ENCODE measurements at places on chromosomes 4 and X. TPM values are rescaled to one million over a fixed set of nuclear protein-coding genes. Genes with fewer than 3 reads are reported as not detected.

- no peaks in the 10 kb centered on the region for H3K27me3 ChIP-seq
- H3K4me1 ChIP-seq, result no peaks in the 10 kb centered on the region
- DNase-seq, result no peak
- H3K27ac ChIP-seq, result no peak overlapping the region
- no peak overlapping the region for H3K4me3 ChIP-seq
- H3K36me3 ChIP-seq, result no peaks in the 10 kb centered on the region
These were observed 43.7 kb downstream of the FHDC1 start for GRCh38 chr4:152979731-152980330.

DNA sequence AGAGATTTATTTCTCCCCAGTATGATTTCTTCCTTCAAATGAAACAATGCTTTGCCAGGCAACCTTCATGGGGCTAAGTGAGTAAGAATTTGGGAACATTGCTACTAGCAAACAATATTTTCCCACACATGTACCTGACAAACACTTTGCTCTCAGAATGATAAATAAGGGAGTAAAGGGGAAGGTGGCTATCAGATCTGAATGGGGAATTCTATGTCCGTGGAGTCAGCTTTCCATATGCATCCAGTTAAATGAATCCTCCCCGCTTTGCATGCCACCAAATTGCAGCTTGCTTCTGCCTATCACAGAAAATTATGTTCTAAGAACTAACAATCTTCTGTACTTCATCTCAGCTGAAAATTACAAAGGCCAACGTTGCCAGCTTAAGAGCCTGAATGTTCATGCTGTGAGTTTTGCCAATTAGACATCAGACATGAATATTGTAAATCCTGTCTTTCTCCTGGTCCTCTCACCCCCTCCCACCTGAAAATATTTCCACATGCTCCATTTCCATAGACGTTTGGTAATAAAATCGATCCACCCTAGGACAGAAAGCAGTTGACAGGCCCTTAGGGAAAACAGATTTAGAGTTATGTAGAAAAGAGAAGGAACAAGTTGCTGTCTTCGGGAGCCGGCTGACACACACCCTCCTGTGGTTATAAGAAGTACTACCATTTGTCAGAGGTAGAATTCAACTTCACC, 6.3 kb downstream of the MEPE start:
- H3K4me3 ChIP-seq, result no peak overlapping the region
- H3K27me3 ChIP-seq, result no peaks in the 10 kb centered on the region
- no peak overlapping the region for H3K27ac ChIP-seq
- peak; percentile 34 for DNase-seq
- H3K4me1 ChIP-seq, result no peaks in the 10 kb centered on the region

DNA sequence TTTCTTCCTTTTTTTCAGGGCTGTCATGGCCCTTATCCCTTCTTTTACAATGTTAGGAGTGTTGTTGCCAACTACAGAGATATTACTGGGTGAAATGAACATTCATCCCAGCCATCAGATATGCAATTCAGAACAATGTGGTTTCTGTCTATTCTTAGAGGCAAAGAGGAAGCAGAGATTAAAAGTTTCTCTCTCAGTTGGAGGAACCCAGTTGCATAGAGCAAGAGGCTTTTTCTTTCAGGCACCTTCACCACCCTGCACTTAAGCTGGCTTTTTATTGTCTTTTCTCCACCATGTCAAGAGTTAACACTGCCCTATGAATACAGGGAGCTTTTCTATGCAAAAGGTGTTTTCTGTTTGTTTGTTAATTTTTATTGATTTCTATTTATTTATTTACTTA, 1559.6 kb upstream of the IGFBP7 start:
- no peaks in the 10 kb centered on the region for H3K36me3 ChIP-seq
- no peak for DNase-seq
- H3K27me3 ChIP-seq, result no peaks in the 10 kb centered on the region

The NLGN4X gene
- 0.51 TPM for total RNA-seq

The MAGEA4 gene
- not detected for total RNA-seq

GRCh38 chrX:21955403-21956189, 15.1 kb downstream of the SMS start:
- no peaks in the 10 kb centered on the region for H3K27me3 ChIP-seq
- H3K36me3 ChIP-seq, result no peaks in the 10 kb centered on the region
- no peak for DNase-seq
- H3K4me3 ChIP-seq, result no peak overlapping the region

DNA sequence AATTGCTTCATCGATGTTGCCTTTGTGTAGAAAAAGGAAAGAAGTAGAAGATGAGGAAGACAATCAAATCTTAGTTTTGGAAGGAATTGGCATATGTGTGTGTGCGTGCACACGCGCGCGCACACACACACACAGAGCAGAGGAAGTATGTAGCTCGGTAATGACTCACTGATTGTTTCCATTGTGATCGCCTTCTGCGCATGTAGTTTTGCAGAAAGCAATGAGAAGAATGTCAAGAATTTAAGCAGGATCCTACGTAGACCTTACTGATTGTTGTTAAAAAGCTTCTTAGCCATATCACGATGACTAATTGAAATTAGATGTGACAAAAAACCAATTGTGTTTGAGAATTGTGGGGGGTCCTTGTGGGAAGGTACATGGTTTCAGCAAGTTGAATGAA, 12.8 kb upstream of the LIMCH1 start:
- no peak overlapping the region for H3K4me3 ChIP-seq
- no peaks in the 10 kb centered on the region for H3K36me3 ChIP-seq
- H3K27ac ChIP-seq, result no peak overlapping the region
- no peaks in the 10 kb centered on the region for H3K27me3 ChIP-seq
- DNase-seq, result no peak

The CTAG2 gene
- not detected for total RNA-seq

- no peaks in the 10 kb centered on the region for H3K27me3 ChIP-seq
- H3K36me3 ChIP-seq, result no peaks in the 10 kb centered on the region
- DNase-seq, result no peak
- H3K4me3 ChIP-seq, result no peak overlapping the region
- H3K4me1 ChIP-seq, result no peaks in the 10 kb centered on the region
- no peak overlapping the region for H3K27ac ChIP-seq
These were observed 260.5 kb downstream of the IQCM start for GRCh38 chr4:149555146-149555545.

The IL2RG gene
- total RNA-seq, result 2.0 TPM

The AFAP1 gene
- total RNA-seq, result 1.9 TPM

DNA sequence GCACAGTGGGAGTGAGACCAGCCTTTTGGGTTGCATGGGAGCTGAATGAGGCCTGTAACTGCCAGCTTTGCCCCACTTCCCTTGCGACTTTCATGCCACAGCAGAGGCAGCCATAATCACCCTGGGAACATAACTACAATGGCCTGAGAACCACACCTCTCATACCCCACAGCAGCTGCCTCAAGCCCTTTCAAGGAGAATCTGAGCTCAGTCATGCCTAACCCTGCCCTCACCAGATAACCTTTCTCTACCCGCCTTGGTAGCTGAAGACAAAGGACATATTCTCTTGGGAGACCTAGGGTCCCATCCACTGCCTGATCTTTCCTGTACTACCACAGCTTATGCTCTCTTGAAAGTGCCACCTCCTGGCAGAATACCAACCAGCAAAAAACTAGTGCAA, 599.9 kb upstream of the IGFBP7 start:
- H3K4me1 ChIP-seq, result no peaks in the 10 kb centered on the region
- no peak overlapping the region for H3K27ac ChIP-seq
- no peak for DNase-seq

GRCh38 chr4:110589297-110589696, 33.6 kb downstream of the PITX2 start:
- no peaks in the 10 kb centered on the region for H3K4me1 ChIP-seq
- H3K27ac ChIP-seq, result no peak overlapping the region
- no peaks in the 10 kb centered on the region for H3K36me3 ChIP-seq
- DNase-seq, result no peak

DNA sequence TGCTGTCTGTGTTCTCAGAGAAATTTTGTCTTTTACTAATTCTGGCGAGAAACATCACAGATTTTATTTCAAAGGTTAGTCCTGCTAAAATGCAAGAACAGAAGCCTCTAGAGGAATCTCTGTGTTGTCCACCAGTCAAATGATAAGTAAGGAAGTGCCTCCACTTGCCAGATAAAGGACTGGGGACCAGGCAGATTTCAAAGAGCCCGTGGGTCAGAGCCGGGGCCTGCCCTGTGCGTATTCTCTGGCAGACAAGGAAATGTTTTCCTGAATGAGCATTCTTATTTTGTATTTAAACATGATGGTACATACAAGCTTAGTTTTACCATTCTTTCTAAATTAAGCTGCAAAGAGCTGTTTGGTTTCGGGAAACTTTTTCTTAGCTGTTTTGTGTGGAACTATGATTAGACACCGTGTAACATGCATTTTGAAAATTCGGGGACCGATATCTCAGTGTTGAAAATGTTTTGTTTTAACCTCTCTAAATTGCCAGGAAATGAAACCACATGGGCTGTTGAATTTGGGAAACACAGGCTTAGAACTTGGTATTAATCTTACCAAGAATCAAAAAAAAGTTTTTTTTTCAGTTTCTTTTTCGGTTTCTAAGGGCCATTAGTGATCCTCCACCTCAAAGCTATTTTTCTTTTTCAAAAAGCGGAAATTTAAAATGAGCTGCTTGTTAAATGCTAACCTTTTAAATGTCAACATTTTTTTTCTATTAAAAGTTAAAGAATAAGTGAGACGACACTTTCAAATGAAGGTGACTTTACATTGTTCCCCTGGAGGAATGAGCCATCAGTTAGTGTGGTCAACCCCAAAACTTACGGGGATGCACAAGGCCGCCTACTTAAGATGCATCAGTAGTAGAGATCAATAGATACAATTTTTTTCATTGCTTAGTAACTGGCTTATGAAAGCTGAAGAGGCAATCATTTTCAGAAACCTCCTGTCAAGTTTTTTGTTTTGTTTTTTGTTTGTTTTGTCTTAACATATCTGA, 89.6 kb upstream of the MTM1 start:
- H3K27ac ChIP-seq, result no peak overlapping the region
- no peak for DNase-seq
- H3K4me1 ChIP-seq, result no peaks in the 10 kb centered on the region
- no peak overlapping the region for H3K4me3 ChIP-seq

DNA sequence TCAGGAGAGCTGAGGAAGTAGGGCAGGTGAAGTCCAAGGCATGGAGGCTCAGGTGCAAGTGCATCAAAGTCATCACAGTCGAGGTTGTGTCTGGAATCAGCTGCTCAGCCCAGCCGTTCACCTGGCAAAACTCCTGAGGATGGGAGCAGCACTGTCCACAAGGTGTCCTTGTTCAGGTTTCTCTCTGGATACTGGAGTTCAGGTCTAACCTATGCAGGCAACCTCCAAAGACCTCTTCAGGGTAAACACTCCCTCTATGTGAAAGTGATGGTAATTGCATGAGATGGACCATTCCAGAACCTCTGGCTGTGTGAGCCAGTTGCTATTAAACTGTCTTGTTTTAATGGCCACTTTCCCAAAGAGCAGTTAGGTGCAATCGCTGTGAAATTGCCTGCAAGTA, 120.2 kb upstream of the PSAPL1 start:
- H3K27ac ChIP-seq, result no peak overlapping the region
- no peak overlapping the region for H3K4me3 ChIP-seq
- DNase-seq, result no peak
- H3K27me3 ChIP-seq, result no peaks in the 10 kb centered on the region
- H3K36me3 ChIP-seq, result no peaks in the 10 kb centered on the region
- peaks cover 9% of the 10 kb centered on the region for H3K4me1 ChIP-seq

- no peaks in the 10 kb centered on the region for H3K27me3 ChIP-seq
- H3K4me3 ChIP-seq, result no peak overlapping the region
- H3K36me3 ChIP-seq, result no peaks in the 10 kb centered on the region
These were observed 391.5 kb upstream of the IGFBP7 start for GRCh38 chr4:57501720-57502119.

GRCh38 chr4:27023366-27023765, 162.7 kb downstream of the STIM2 start:
- H3K4me1 ChIP-seq, result no peaks in the 10 kb centered on the region
- H3K27ac ChIP-seq, result no peak overlapping the region
- no peaks in the 10 kb centered on the region for H3K36me3 ChIP-seq
- no peaks in the 10 kb centered on the region for H3K27me3 ChIP-seq
- no peak overlapping the region for H3K4me3 ChIP-seq

DNA sequence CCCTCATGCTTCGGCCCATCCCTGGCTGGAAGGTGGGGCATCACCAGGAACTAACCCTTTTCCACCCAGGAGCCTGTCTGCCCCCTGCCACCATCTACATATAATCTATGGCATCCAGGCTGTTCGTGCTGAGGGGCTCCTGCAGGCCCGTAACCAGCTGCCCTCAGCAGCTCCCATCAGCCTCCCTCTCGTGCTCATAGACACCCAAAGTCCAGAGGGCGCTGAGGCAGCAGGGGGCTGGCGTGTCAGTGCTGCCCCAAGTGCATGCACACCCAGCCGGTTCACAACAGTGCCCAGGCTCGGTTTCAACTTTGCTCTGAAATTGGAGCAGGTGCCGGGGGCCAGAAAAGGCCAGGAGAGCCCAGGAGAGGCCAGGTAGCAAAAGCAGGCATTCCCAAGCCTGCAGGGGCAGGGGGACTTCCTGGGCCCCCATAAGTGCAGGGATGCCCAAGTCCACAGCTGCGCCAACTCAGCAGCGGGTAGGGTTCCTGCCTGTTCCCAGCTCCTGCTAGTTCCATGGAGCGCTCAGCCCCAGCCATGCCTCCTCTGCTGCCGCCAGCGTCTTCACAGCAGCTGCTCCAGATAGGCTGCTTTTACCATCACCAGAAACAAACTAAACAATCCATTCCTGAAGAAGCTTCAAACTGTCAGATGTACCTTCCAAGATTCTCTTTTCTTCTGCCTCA, 558.2 kb upstream of the GNPDA2 start:
- no peaks in the 10 kb centered on the region for H3K36me3 ChIP-seq
- peak; percentile 47 for DNase-seq
- H3K4me1 ChIP-seq, result no peaks in the 10 kb centered on the region
- H3K27ac ChIP-seq, result no peak overlapping the region

DNA sequence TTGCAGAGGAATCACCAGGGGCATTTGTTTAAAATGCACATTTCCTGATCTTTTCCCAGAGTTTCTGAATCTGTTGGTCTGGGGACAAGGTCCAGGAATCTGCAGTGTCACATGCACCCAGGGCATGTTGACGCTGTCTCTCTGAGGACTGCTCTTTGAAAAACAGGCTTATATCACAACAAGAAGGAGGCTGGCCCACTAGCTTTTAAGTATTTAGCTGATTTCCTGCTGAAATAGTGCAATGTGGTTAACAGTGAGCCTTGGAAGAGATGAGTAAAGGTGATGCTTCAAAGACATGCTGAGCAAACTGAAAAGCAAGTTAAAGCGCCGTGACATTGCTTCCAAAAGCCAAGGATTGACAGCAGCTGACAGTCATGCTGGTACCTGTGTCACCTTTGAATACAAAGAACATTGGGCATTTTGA, 18.6 kb upstream of the SEPSECS start:
- H3K4me3 ChIP-seq, result no peak overlapping the region
- peaks cover 9% of the 10 kb centered on the region for H3K4me1 ChIP-seq
- no peaks in the 10 kb centered on the region for H3K36me3 ChIP-seq
- peak overlapping the region; percentile 90 for H3K27ac ChIP-seq
- DNase-seq, result no peak

- H3K27me3 ChIP-seq, result peaks cover 4% of the 10 kb centered on the region
- no peak for DNase-seq
- H3K36me3 ChIP-seq, result no peaks in the 10 kb centered on the region
- no peak overlapping the region for H3K4me3 ChIP-seq
- no peaks in the 10 kb centered on the region for H3K4me1 ChIP-seq
- H3K27ac ChIP-seq, result no peak overlapping the region
These were observed 2.8 kb downstream of the VEGFC start for GRCh38 chr4:176789955-176790354.
